ENCODE measurements at places on chromosomes 4 and X. TPM values are rescaled to one million over a fixed set of nuclear protein-coding genes. Genes with fewer than 3 reads are reported as not detected.
A peak's percentile ranks its signal among the peaks of the same experiment; 100 is the strongest.

DNA sequence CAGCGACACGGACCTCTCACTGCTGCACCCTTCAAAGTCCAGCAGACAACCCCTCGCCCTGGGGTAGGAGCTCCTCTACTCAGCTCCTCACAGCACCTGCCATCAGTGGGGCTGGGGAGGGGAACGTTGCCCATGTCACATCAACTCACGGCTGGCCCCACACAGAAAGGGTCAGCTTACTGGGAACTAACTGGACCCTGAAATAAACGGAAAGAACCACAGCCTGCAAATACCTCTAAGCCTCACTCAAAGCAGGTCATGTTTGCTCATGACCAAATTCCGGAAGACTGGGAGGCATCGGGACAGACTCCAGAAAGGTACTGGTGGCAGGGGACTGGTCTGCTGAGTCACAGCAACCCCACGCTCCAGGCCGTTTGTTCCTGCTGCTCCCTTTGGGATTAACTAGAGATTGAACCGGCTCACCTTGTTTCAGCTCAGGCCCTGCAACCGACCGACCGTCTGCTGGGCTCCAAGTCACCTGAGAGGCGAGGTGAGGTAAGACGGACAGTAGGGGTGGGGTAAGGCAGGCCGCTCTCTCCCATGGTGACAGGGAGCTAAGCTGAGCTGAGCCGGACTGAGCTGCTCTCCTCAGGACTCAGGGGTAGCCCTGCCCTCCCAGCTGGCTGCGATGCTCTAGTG, 5.6 kb downstream of the G6PD start:
- no peak for DNase-seq

DNA sequence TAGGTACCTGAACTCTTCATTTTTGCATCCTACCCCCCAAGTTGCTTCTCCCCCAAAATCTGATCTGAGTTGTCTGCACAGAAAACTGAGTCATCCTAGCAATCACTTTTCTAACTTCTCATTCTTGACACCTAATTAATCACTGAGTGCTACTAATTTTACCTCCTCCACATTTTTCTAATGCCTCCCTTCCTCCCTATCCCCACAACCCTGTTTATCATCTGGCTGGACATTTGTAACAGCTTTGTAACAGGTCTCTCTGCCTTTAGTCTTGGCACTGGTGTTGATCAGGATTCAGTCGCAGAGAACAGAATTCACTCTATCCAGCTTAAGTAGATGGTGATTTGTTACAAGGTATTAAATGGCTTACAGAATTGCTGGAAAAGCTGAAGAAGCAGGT, 303.9 kb upstream of the GATB start:
- no peak for DNase-seq

DNA sequence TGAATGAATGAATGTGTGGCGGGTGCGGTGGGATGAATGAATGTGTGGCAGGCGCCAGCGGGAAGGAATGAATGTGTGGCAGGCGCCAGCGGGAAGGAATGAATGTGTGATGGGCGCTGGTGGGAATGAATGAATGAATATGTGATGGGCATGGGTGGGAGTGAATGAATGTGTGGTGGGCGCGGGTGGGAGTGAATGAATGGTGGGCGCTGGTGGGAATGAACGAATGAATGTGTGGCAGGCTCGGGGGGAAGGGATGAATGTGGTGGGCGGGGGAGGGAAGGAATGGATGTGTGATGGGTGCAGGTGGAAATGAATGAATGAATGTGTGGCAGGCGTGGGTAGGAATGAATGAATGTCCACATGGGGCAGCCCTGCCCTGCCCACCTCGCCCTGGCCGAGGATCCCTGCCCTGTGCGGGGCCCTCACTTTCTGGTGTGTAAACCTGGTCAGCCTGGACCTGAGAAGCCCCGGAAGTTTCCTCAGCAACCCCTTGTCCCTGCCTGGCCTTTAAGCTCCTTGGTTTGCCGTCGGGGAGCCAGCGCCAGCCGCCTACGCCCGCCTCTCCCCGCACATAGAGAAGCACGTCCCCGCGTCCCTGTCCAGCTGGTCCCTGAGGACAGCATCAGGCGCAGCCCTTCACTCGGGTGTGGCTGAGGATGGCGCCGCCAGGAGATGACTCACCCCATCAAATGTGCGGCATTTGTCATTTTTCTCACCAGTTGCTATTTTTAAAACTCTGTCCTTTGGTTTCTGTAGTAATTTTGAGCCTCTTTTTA, 112.8 kb upstream of the LRPAP1 start:
- peak; percentile 10 for DNase-seq

DNA sequence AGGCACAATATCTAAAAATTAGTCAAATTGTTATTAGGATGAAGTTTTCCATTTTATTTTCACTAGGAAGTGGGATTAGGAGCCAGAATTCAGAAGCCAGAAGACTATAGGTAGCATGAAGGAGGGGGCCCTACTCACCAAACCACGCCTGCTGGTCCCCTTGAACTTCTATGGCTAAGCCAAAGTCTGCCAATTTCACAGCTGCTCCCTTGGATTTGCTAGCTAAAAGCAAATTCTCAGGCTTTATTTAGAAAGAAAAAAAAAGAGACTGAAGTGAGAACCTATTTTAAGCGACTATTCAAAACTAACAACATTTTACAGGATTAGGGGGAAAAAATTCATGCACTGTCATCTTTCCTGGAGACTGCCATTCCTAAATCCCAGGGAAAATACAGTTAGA, 224.3 kb downstream of the CAMK2D start:
- no peak for DNase-seq

Gene GAGE12J
- total RNA-seq: not detected

Gene SSX2
- total RNA-seq: not detected
